ENCODE measurements at places on chromosomes 6 and 20.

- DNase-seq = no peak
Measured at GRCh38 chr6:44415873-44416502, 28.5 kb downstream of the CDC5L start.

DNA sequence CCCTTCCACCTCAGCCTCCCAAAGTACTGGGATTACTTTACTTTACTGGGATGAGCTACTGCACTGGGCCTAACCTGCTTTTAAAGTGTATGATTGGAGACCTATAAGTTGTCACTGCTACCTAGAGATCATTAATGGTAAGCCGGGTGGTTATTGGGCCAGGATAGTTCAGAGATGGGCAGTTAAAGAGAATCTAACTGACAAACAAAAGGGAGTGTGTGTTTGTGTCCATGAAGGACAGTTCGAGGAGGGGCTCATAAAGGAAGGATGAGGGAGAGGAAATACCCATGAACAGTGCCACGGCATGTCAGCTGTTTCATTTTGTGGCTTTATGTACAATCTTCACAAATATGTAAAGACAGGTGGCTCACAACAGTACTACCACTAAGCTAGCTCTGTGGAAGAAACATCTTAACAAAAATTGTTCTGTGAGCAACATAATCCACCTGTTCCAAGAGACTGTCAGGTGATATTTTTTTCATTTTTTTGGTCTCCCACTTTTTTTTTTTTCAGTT, 69.7 kb upstream of the FAM8A1 start:
- no peak for DNase-seq

DNA sequence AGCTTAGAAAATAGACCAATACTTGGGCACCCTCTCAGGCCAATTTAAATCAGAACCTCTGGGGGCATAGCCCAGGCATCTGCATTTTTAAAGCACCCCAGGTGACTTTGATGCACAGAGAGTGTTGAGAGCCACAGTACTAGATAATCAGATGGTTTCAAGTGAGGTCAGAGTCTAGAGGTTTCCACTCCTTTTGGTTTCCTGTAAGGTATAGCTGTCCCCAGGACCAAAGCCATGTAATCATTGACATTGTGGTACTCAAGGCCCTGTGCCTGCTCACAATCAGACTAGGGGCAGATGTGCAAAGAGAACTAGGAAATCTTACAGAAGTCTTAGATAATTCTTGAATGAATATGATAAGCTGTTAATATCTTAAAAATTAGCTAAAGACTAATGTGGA, 9.1 kb downstream of the FILIP1 start:
- DNase-seq = no peak

- DNase-seq = no peak
Measured at GRCh38 chr20:12262747-12263146, 345.1 kb downstream of the BTBD3 start.

DNA sequence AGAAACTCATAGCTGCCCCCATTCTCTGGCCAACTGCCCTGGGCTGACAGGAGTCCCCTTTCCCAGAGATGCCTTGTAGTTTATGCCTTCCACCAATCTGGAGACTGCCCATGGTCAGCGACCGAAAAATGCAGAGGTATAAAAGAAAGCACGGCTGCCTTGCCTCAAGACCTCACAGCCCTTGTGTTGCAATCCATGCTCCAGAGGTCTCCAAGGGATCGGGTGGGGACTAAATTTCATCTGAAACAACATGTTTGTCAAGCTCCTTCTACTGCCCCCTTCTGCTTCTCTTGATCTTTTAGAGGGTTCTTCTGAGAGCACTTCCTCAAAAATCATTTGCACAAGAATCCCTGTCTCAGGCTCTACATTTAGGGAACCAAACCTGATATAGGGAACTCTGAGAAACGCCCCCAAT, 128.8 kb downstream of the PLCB1 start:
- peak; percentile 39 for DNase-seq
